ENCODE measurements at places on chromosomes 1 and 21. TPM values are rescaled to one million over a fixed set of nuclear protein-coding genes. Genes with fewer than 3 reads are reported as not detected.

DNA sequence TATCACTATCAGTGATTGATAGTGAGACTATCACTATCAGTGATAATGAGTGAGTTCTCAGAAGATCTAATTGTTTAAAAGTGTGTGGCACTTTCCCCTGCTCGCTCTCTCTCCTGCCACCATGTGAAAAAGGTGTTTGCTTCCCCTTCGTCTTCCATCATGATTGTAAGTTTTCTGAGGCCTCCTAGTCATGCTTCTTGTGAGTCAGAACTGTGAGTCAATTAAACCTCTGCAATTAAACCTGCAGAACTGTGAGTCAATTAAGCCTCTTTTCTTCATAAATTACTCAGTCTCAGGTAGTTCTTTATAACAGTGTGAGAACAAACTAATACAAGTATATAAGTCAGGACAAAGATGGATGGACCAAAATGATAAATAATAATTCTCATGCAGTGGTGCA lies 7.0 kb upstream of the IL23R start:
- DNase-seq, result no peak

DNA sequence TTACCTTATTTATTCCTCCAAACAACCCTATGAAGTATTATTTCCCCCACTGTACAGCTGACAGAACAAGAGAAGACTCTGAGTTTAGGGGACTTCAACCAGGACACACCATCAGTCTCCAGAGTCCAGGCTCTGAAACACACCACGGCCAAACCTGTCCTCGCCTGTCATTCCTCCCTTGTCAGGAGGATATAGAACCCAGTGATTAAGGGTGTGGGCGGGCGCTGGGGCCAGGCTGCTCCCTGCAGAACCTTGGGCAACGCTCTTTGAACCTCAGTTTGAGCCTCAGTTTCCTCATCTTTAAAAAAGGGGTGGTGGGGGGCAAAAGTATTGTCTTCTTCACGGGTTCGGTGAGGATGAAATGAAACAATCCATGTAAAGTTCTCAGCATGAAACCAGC lies 9.4 kb upstream of the CEP85 start:
- no peak for DNase-seq

DNA sequence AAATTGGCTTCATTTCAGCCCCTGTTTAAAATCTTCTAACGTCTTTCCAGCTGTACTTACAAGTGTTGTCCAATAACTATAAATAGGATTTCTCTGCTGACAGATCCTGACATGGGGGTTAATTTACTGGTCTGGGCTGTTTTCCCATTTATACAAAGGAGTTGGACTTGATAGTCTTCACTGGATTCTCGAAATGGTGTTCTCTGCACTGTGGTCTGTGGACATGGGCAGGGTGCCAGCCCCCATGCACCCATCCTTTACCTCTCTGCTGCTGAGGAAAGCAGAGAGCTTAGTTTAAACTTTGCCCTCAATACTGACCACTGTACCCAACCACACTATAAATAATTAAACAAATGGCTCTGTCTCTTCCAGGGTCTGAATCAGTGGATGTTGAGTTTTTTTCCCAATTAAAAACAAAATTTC lies 5.2 kb downstream of the DIO1 start:
- no peak for DNase-seq

- no peak for DNase-seq
Measured at GRCh38 chr1:228108742-228109072, 392 bp downstream of the MRPL55 start.

- DNase-seq, result no peak
Measured at GRCh38 chr1:47340227-47340626, 6.6 kb downstream of the CMPK1 start.

TCP10L gene
- 0.31 TPM for total RNA-seq

Data from endothelial cell (in vitro differentiated cells).